ENCODE measurements at places on chromosomes 7 and 10.

DNA sequence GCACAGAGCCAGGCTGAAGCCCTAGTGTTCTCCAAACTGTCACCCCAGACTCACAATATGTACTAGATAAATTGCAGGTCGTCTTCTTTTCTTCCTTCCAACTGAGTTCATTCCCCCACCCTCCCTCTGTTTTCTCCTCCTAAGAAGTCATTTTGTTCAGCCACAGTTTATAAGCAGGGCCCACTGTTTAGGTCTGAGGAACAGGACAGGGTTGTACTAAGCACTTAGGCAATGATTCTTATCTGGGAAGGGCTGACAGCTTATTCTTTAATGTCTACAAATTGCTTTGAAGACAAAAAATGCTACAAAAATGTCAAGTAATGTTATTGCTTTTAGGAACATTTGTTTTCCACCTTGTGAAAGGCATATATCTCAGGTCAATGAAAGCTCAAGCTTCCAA, 59.1 kb downstream of the CDC123 start:
- no peak for DNase-seq

GRCh38 chr7:150988230-150989226, 2.3 kb upstream of the NOS3 start:
- peak; percentile 55 for DNase-seq

DNA sequence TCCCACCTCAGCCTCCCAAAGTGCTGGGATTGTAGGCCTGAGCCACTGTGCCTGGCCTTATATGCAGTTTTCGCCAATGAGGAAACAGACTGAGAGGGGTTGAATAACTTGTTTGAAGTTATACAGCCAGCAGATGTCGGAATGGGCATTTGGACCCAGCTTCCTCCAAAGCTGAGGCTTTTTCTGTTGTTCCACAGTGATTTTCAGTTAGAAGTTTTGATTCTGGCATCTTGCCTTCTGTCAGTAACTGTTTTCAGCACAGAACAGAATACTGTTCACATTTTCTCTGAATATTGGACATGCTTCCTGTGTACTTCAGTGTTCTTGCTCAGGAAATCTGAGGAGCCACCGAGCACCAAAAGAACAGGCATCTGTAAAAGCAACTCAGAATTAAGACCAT, 287.2 kb downstream of the CAMK1D start:
- DNase-seq, result no peak

DNA sequence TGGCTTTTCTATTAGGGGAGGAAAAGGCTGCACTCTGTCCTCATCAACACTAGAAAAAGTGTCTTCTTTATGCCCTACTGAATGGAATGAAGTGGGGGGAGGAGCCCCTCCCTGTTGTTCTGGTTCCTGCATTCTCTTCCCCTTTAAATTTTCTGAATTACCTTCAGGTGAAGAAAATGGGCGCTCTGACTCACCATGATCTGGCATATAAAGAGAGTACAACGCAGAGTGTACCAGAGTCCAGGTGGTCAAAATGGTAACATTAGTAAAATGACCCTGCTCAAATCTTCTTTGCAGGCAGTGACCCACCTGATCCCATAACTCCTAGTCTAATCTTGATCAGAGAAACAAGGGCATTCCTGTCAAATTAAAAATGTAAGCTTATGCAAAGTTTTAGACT, 80.7 kb downstream of the THSD7A start:
- no peak for DNase-seq

GRCh38 chr10:77374189-77374656, 263.4 kb downstream of the KCNMA1 start:
- no peak for DNase-seq

GRCh38 chr7:80298201-80298600, 163.6 kb downstream of the GNAI1 start:
- no peak for DNase-seq

GRCh38 chr10:107692072-107692471, 527.6 kb upstream of the SORCS1 start:
- DNase-seq, result no peak

DNA sequence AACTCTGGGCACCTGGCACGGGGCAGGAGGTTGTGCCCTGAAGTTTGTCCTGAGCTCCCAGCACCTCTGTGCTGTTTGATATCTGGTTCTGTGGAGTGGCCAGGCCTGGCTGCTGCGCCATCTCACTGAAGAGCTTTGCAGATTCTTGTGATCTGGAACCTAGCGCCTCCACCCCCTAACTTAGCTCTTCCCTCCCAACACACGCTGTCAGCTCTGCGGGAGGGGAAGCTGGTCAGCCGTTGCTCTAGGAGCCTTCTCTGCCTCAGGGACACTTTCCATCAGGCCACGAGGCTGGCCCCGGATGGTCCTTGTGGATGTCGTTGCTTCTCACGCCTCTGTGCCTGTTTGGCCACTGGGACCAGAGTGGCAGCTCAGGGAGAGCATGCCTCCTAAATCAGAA, 213.2 kb downstream of the CCDC3 start:
- DNase-seq, result no peak

- no peak for DNase-seq
Observed at GRCh38 chr7:116953906-116954838, 871 bp downstream of the ST7 start.

DNA sequence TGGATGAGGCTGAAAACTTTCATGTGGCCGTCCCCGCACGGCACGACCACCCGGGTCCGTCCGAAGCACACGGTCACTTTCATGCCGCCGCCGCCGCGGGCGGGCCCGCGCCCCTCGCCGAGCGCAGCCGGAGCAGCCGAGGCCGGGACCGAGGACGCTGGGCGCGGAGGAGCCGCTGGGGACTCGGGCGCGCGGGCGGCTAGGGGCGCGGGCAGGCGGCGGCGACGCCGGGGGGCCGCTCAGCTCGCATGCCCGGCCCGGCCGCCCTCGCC, 247 bp downstream of the PARD3 start:
- no peak for DNase-seq

- DNase-seq, result no peak
Observed at GRCh38 chr10:90321132-90321816, 536.6 kb downstream of the HTR7 start.

GRCh38 chr10:980468-981093, 7.7 kb upstream of the GTPBP4 start:
- no peak for DNase-seq

- DNase-seq, result no peak
Observed at GRCh38 chr7:151109094-151110048, 23.1 kb downstream of the AGAP3 start.

DNA sequence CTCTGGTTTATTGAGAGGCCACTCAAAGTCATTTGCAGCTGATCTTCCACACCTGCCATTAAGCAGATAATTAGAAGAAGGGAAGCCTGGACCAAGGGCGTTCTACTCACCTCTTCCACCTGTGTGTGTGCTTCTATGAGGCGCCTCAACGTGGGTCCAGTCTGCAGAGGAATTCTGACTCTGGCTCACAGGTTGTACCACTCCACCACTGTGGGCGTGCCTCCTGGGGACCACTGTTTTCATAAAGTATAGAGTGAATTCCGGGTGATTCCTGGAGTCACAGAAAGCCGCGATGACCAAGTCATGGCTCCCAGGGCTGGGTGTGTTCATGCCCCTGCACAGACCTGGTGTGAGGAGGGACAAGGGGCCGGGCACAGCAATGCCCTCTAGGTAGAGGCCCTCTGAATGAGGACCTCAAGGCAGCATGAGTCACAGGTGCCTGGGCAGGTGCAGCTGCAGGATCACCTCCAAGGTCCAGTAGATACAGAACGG, 408.3 kb upstream of the MGMT start:
- DNase-seq, result no peak

GRCh38 chr10:58574058-58574457, 61.4 kb downstream of the BICC1 start:
- DNase-seq, result no peak

DNA sequence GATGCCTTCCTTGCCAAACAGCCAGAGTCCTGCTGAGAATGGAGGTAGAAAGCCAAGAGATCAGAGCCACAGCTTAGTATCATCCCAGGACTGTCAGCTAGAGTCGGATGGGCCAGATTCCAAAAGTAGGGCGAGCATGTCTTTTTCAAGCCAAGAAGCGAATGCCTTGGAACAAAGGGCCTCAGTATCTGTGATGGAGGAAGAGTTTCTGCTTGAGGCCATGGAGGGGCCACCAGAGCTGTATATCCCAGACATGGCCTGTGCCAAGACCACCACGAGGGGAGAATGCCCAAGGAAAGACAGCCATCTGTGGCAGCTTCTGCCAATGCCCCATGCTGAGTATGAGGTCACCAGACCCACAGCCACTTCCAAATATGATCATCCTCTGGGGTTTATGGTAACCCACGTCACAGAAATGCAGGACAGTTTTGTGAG, 44.3 kb upstream of the PPP1R17 start:
- no peak for DNase-seq

GRCh38 chr10:72075376-72076115, 12.8 kb downstream of the SPOCK2 start:
- peak; percentile 34 for DNase-seq

DNA sequence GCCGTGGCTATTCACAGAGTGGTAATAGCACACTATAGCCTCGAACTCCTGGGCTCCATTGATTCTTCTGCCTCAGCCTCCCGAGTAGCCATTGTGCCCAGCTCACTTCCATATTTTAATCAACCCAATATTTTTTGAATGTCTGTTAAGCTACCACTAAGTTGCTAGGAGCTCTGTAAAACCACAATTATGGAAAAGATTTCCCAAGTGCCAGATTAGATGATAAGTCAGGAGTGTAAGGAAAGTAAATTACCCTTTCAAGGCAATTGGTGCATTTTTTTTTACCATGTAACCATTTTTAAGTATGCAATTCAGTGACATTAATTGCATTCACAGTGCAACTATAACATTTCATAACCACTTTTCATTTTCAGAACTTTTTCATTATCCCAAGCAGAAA, 87.5 kb upstream of the GATAD1 start:
- DNase-seq, result no peak

DNA sequence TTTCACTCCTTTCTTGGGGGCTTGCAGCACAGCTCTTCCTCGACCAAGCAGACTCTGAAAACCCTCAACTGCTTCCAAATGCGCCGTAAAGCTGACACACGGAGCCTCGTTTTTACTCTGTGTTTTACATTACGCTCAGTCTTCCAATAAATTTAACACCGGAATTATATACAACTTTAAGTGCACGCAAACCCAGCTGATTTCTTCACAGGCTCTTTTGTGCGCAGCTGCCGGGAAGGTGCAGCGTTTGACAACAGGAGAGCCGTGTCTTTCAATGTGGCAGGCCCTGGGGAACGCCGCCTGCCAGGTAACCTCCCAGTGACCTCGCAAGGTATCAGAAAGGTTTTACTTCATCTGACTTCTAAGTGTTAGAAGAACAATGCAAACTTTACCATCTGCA, 35.0 kb downstream of the GFRA1 start:
- DNase-seq, result no peak

GRCh38 chr7:39539816-39540215, 26.4 kb upstream of the YAE1 start:
- no peak for DNase-seq

DNA sequence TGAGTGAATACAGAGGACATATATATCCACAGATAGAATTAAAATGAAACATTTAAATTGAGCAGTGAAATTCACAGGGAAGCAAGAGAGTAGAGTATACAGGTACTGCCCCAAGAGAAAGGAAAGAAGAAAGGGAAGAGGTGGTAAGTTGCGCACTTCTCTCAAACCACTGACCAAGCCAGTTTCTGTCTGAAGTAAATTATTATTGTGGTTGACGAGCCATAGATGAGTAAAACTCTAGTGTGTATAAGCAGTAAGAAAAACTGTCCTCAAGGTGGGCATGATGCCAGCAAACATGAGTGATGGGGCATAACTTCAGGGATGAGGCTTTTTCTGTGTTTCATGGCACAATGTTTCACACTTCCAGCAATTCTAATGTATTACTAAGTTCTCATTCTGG, 4.4 kb upstream of the BET1 start:
- no peak for DNase-seq
